ENCODE measurements at places on chromosomes 1 and 21.

DNA sequence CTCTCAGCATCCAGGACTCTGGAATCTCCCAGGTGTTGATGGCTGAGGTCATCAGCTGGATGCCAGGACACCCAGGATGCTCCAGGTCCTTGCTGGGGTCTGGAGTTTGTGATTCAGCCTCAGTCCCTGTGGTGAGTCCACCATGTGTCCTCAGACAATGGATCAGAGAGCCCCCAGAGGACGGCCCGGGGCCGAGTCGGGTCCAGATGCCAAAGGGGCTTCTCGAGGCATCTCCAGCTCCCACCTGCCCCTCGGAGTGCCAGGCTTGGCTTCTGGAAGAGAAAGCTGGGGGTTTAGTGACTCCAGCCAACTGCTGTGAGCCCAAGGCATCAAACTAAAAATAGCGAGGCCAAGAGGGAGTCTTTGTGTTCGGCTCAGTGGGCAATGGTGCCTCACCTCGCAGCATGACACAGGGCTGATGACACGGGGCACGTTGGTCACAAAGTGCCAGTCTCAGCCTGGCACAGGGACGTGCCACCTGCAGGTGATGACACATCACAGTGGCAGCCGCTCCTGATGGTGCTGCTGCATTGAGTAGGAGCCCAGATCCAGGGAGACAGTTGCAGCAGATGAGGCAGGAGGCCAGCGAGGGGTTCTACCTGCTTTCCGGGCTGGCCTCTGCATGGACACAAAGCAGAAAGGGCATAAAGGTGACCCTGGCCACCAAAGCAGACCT, 10.6 kb downstream of the PDE9A start:
- no peak for DNase-seq

DNA sequence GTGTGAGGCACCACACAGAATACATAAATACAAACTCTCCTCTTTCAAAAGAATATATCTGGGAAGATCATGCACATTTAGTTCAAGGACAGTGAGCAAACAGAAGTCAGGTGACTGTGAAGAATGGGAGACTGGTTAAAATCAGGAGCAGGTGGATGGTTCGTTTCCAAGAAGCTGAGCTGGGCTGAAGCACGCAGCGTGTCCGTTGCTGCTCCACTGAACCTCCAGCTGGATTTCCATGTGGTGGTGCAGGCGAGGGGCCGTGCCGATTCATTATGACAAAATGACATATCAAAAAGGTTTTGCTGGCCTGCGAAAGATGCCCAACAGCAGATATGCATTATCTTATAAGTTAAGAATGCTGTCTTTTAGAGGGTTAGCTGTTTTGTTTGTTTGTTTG, 66.0 kb downstream of the OLIG1 start:
- no peak for DNase-seq

DNA sequence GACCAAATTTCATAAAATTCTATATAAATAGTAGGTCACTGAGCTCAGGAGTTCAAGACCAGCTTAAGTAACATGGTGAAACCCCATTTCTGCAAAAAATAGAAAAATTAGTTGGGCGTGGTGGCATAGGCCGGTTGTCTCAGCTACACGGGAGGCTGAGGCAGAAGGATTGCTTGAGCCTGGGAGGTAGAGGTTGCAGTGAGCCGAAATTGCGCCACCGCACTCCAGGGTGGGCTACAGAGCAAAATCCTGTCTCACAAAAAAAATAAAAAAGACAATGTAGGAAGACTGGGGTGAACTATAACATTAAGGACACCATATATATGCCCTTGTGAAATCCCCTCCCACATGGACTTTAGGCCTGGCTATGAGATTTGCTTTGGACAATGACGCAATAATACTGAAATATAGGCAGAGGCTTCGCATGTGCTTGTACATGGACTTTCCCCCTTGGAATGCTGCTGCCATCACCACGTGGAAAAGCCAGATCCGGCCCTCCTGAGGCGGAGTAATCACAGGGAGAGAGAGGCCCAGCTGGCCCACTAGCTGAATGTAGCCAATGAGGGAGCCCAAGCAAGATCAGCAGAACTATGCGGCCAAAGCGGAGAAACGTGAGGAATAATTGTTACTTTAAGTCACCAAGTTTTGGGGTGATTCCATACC, 13.1 kb upstream of the USP1 start:
- DNase-seq, result no peak

DNA sequence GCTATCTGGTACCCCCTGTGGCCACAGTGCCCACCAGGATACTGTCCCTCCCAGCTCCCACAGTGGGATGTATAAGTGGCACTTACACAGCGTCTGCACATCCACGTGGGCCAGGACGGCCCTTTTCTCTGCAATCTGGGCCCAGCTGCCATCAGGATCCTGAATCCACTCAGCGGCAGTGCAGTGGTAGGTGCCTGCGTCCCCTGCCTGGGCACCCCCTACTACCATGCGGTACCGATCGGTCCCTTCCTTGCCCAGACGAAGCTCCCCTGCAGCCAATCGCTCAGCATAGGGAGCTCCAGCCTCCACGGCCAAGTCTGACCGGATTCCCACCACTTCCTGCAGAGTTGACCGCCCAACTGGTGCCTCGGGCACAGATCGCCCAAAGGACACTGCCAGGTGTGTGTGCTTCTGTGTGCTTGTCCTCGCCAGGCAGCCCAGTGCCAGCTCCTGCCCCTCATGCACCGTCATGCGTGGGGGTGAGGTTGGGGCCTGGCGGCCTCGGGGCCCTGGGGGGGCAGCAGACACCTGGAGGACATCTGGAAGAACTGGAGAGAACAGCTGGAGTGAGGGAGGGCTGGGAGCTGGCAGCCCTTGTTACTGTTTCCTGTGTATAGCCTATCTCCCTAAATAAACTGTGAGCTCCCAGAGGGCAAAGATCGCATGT, 4.7 kb downstream of the IGSF8 start:
- no peak for DNase-seq

DNA sequence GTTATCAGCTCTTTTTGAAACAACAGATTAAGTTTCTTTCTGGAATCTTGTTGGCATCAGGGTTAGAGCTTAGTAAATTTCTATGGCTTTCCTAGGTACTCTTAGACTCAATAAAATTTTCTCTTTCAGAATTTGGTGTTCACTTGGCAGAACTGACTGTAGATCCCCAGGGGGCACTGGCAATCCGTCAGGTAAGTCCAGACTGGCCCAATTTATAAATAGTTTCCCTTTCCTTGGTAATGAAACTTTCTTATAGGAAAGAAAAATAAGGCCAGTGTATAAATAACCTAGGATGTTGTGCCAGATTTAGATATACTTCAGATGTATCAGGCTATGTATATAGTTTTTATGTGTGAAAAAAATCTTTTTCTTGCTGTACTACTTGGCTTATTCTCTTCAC, 18.2 kb downstream of the IPO9 start:
- DNase-seq, result no peak
